T-cell (primary cell): ENCODE measurements at places on chromosomes 1 and 21. TPM values are rescaled to one million over a fixed set of nuclear protein-coding genes. Genes with fewer than 3 reads are reported as not detected.

The OPTC gene
- total RNA-seq, result not detected

The CD84 gene
- total RNA-seq, result 47.5 TPM

The CFHR2 gene
- not detected for total RNA-seq

The GJC2 gene
- 1.6 TPM for total RNA-seq

The OR2T11 gene
- not detected for total RNA-seq

DNA sequence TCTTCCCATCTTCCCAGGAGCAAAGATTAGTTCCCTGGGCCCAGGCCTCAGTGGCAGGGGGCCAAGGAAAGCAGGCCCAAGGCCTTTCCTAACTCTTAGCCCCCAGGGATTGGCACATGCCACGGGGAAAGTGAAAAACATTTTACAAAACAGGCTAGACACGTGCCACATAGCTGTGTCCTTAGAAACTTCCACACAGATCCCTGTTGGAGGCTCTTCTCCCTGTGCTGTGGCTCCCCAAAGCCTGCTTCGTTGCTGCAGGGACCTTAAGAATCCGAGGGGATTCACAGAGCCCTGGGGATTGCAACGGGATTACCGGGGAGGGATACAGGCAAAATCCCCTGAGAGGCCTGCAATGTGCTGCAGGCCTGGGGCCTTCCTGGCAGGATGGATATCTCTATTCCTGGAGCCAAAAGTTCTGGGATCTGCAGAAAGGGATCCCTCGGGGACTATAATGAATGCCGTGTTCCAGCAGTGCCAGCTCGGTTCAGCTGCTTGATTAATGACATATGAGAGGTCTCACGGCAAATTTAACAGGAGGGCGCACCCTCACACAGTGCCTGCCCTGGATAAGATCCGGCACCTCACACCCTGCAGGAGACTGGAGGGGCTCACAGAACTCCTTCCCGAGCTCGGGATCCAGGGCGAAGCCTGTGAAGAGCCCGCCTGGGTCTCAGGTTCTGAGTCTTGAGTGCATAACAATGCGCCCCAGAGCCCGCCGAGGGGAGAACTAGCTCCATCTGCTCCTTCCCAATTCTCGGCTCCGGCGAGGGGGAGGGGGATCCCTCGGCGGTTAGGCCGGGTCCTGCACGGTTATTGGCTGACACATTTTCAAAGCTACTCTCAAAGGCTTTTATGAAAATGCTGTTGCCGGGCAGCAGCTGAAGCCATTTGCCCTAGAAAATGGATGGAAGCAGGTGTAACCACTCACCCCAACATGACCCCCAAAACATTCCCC lies 15.3 kb upstream of the RGS8 start:
- no peak overlapping the region for H3K4me3 ChIP-seq
- H3K27ac ChIP-seq, result no peak overlapping the region
- no peaks in the 10 kb centered on the region for H3K36me3 ChIP-seq
- DNase-seq, result no peak

DNA sequence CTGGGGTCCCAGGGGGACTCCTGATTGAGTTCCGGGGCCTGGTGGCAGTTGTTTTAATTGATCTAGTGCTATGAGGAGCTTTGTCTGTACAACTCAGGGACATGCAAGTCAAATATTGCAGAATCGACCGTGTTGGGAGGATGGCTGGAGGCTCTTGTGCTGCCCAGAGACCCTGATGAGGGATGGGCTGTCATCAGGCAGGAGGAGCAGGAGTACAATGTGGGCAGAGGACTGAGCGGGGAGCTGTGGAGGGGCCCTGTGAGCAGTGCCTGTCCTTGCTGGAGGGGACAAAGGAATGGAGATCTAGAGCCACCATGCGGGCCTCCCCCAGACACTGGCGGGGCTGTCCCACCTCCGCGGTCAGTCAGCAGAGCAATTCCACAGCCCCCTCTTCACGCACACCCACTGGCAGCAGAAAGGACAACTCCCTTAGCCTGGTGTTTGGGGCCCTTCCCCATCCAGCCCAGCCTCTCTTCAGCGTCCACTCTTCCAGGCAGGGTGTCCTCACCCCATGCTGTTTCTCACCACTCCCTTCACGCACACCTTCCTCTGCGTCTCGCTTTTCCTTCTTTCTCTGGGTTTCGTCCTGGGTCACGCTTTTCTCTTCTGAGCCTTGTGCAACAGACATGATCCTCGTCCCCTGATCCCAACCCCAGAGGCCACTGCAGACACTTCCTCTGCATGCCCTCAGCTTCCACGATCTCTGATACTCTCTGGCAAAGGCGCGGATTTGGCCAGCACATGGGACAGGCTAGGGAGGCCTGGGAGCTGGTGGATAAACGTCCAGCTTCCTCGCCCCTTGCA lies 122.6 kb downstream of the GRIK3 start:
- H3K27ac ChIP-seq, result no peak overlapping the region
- no peak for DNase-seq
- no peaks in the 10 kb centered on the region for H3K36me3 ChIP-seq
- no peak overlapping the region for H3K4me3 ChIP-seq
- no peaks in the 10 kb centered on the region for H3K27me3 ChIP-seq

DNA sequence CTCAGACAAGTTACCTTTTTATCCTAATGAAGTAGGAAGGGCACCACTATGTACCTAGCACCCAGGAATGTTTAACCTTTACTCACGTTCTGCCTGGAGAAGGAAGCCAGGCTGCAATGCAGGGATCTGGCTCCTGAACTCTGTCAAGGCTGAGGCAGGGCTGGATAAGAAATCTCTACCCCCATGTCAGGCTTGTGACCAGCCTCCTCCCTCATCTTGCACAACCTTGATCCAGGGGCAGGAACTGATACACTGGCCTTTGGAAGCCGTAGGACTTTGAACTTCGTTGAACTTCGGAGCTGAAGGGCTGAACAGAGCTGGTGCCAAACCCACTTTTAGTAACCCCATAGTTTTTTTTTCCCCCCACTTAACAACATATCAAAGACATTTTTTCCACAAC lies 8.0 kb upstream of the AKR1A1 start:
- no peaks in the 10 kb centered on the region for H3K36me3 ChIP-seq
- no peak overlapping the region for H3K4me3 ChIP-seq
- H3K27ac ChIP-seq, result no peak overlapping the region
- peaks cover 28% of the 10 kb centered on the region for H3K4me1 ChIP-seq

GRCh38 chr1:16960560-16961296 lies 19.7 kb downstream of the MFAP2 start:
- DNase-seq, result peak; percentile 63
- peaks cover 2% of the 10 kb centered on the region for H3K36me3 ChIP-seq
- no peak overlapping the region for H3K27ac ChIP-seq
- H3K27me3 ChIP-seq, result no peaks in the 10 kb centered on the region

DNA sequence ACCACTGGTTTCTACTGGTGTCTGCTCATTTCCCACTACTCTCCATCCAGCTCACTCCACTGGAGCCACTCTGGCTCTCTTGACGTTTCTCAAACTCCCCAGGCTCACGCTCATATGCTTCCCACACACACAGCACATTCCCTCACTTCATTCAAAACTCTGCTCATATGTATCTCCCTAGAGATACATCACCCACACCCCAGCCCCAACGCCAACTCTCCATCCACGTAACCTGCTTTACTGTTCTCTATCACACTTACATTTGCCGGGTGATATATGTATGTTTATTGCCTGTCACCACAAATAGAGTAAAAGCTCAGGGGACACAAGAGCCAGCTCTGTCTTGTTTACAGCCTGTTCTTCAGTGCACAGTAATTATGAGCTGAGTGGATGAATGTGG lies 22.2 kb downstream of the EBNA1BP2 start:
- no peak overlapping the region for H3K27ac ChIP-seq
- no peak overlapping the region for H3K4me3 ChIP-seq
- H3K4me1 ChIP-seq, result no peaks in the 10 kb centered on the region
- no peaks in the 10 kb centered on the region for H3K36me3 ChIP-seq
- no peak for DNase-seq

DNA sequence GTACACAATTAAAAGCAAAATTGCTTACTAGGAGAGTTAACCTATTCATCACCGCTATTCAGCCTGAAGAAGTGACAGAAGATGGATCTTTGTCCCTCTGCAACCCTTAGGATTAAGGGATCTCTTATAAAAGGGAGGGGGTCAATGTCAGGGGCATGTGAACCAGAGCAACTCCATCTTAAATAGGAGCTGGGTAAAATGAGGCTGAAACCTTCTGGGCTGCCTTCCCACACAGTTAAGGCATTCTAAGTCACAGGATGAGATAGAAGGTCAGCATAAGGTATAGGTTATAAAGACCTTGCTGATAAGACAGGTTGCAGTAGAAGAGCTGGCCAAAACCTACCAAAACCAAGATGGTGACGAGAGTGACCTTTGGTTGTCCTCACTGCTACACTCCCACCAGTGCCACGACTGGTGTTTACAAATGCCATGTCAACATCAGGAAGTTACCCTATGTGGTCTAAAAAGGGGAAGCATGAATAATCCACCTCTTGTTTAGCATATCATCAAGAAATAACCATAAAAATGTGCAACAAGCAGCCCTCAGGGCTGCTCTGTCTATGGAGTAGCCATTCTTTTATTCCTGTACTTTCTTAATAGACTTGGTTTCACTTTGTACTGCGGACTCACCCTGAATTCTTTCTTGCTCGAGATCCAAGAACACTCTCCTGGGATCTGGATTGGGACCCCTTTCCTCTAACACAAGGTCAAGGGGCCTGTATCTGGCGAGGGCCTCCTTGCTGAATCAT lies 35.3 kb upstream of the NEK2 start:
- no peaks in the 10 kb centered on the region for H3K27me3 ChIP-seq
- H3K27ac ChIP-seq, result no peak overlapping the region
- no peak for DNase-seq
- H3K4me1 ChIP-seq, result no peaks in the 10 kb centered on the region
- H3K36me3 ChIP-seq, result no peaks in the 10 kb centered on the region

- DNase-seq, result no peak
- no peaks in the 10 kb centered on the region for H3K36me3 ChIP-seq
- H3K27me3 ChIP-seq, result peaks cover 5% of the 10 kb centered on the region
- H3K4me1 ChIP-seq, result peaks cover 5% of the 10 kb centered on the region
Observed at GRCh38 chr1:8821084-8821483, 3.6 kb upstream of the RERE start.

- H3K27me3 ChIP-seq, result no peaks in the 10 kb centered on the region
- no peak overlapping the region for H3K4me3 ChIP-seq
- H3K4me1 ChIP-seq, result no peaks in the 10 kb centered on the region
- no peaks in the 10 kb centered on the region for H3K36me3 ChIP-seq
- H3K27ac ChIP-seq, result no peak overlapping the region
- no peak for DNase-seq
Observed at GRCh38 chr1:73366734-73367413, 831.1 kb downstream of the LRRIQ3 start.

DNA sequence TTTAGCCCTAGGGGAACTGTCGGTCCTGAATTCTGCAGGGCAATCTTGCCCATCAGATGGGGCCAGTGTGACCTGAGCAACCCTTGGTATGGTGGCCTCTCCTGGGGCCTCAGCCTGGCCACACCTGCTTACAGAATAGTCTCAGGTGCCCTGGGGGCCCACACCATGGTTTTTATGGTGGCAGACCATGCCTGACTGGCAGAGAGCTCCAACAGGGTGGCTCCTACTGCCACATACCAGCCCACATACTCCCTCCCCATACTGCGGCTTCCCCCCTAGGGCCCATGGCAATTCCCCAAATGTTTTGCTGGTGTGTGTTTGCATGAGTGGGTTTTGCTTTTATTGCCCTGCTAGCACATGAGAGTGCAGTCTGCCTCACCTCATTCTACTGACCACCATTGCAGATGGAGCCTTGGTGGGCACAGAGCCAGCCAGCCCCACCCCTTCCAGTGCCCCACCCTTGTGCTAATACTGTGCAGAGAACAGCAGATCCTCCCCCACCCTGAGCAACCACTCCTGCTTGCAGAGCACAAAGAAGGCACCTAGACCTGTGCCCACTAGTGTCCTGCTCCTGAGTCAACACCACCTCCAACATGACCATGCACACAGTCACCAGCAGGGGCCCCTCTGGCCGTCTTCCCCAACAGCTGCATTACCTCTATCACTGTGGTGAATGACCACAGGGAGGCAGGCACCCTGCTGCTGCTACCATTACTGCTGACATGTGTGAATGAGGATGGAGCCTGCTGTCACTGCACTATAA lies 86.8 kb downstream of the GDAP2 start:
- H3K4me3 ChIP-seq, result no peak overlapping the region
- DNase-seq, result no peak
- no peaks in the 10 kb centered on the region for H3K4me1 ChIP-seq
- H3K27me3 ChIP-seq, result no peaks in the 10 kb centered on the region

GRCh38 chr1:163928069-163928468 lies 606.3 kb downstream of the NUF2 start:
- no peak overlapping the region for H3K27ac ChIP-seq
- no peak overlapping the region for H3K4me3 ChIP-seq
- no peaks in the 10 kb centered on the region for H3K36me3 ChIP-seq

DNA sequence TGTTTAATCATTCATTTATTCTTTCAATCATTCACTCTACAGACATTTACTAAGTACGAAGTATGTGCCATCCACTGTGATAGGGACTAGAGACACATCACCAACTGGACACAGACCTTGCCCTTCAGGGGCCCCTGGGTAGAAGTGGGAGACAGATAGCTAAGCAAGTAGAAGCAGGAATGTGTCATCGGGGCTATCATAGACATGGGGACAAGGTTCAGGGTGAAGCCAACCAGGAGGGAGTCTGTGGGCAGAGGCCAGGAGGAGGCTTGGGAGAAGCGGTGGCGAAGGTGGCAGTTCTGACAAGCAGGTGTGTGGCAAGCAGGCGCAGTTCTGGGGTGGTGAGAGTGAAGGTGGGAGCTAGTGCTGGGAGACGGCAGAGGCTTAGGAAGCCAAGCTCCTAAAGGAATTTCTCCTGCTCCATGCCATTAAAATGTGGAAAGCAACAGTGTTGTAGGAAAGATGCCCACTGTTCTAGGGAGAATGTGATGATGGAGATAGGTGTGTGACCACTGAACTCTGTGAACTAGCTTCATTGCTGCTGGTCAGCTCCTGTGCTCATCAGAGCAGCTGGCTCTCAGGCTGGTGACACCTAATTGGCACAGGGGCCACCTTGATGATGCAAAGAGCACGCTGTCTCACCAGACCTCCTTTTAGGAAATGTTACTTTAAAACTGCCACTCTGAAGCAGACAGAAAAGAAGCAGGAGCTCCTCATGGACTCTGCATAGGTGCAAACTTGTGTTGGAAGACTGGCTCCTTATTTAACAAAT lies 79.7 kb upstream of the LPGAT1 start:
- H3K27ac ChIP-seq, result no peak overlapping the region
- peaks cover 9% of the 10 kb centered on the region for H3K27me3 ChIP-seq
- no peak for DNase-seq
- H3K4me3 ChIP-seq, result no peak overlapping the region
- no peaks in the 10 kb centered on the region for H3K4me1 ChIP-seq
- no peaks in the 10 kb centered on the region for H3K36me3 ChIP-seq

- no peaks in the 10 kb centered on the region for H3K4me1 ChIP-seq
- no peaks in the 10 kb centered on the region for H3K27me3 ChIP-seq
- no peak overlapping the region for H3K27ac ChIP-seq
- no peak for DNase-seq
- H3K36me3 ChIP-seq, result no peaks in the 10 kb centered on the region
Observed at GRCh38 chr1:42128964-42129363, 24.2 kb upstream of the GUCA2B start.
